ENCODE measurements at places on chromosomes 3 and 15.

GRCh38 chr3:1251282-1252060 is 158.6 kb downstream of the CNTN6 start:
- DNase-seq = no peak

DNA sequence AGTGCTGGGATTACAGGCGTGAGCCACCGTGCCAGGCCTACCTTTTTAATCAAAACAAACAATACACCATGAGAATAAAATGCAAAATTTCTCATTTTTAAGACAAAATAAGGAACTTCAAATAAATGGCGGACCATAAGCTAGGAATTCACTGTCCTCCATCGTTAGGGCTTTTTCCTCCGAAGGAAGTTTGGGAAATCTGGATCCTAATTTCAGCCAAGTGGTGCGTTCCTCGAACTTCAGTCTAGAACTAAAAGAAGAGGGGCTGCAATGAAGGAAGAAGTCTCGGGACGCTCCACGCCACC is 260 bp downstream of the EXD1 start:
- no peak for DNase-seq

GRCh38 chr3:168312984-168313383 is 217.3 kb upstream of the GOLIM4 start:
- no peak for DNase-seq

- DNase-seq = no peak
Measured at GRCh38 chr3:192169332-192169915, 557.9 kb downstream of the FGF12 start.

DNA sequence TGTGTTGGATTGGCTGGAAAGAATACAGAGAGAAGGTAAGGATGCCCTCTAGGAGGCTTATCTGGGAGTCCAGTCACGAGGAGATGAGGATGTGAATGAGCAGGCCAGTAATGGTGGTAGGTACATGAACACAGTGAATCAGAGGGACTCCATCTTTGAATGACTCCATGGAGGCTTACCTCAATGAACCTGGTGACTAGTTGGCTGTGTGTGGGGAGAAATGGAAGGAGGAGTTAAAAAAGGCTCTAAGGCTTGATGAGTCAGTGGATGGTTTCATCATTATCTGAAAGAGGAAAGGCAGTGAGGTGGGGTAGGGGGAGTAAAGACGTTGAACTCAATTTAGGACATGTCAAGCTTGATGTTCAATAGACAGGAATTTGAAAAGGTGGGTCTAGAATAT is 61.1 kb downstream of the KCNAB1 start:
- DNase-seq = no peak

- no peak for DNase-seq
Measured at GRCh38 chr15:94494732-94495131, 263.4 kb downstream of the MCTP2 start.

- no peak for DNase-seq
Measured at GRCh38 chr3:70108072-70108471, 108.5 kb downstream of the SAMMSON start.
